ENCODE measurements at places on chromosomes 7 and 10. TPM values are rescaled to one million over a fixed set of nuclear protein-coding genes. Genes with fewer than 3 reads are reported as not detected.

DNAJC12 gene
- total RNA-seq: not detected

GRCh38 chr7:78254726-78255055 lies 456.1 kb downstream of the PHTF2 start:
- DNase-seq: no peak
- H3K4me3 ChIP-seq: no peak overlapping the region
- H3K27ac ChIP-seq: no peak overlapping the region
- H3K36me3 ChIP-seq: no peaks in the 10 kb centered on the region
- H3K27me3 ChIP-seq: no peaks in the 10 kb centered on the region

DNA sequence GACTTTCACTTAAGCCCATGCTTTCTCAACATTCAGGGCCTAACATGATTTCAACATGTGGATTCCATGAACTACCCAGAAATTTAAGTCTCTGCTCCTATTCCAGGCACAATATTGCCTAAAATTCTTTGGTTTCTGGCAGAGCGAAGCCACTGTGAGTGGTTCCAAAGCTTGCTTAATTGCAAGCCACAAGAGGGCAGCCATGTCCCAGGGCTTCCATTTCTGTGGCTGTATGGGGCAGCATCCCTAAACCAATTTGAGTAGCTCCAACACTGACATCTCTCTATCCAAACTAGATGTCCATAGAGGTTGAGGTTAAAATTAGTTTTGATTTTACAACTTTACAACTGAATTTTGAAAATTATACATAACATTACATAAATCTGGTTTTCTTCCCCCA lies 56.3 kb upstream of the MDFIC start:
- H3K4me1 ChIP-seq: no peaks in the 10 kb centered on the region
- peak; percentile 16 for DNase-seq
- no peak overlapping the region for H3K27ac ChIP-seq

BRAF gene
- 67.7 TPM for total RNA-seq

PODXL gene
- total RNA-seq: 0.88 TPM

PILRA gene
- total RNA-seq: 38.8 TPM

- DNase-seq: no peak
- H3K4me1 ChIP-seq: no peaks in the 10 kb centered on the region
- H3K36me3 ChIP-seq: peaks cover 4% of the 10 kb centered on the region
- H3K27me3 ChIP-seq: no peaks in the 10 kb centered on the region
- no peak overlapping the region for H3K4me3 ChIP-seq
These were observed 29.3 kb downstream of the DYNC2I1 start for GRCh38 chr7:158885624-158886023.

PHKG1 gene
- total RNA-seq: 5.6 TPM

DNA sequence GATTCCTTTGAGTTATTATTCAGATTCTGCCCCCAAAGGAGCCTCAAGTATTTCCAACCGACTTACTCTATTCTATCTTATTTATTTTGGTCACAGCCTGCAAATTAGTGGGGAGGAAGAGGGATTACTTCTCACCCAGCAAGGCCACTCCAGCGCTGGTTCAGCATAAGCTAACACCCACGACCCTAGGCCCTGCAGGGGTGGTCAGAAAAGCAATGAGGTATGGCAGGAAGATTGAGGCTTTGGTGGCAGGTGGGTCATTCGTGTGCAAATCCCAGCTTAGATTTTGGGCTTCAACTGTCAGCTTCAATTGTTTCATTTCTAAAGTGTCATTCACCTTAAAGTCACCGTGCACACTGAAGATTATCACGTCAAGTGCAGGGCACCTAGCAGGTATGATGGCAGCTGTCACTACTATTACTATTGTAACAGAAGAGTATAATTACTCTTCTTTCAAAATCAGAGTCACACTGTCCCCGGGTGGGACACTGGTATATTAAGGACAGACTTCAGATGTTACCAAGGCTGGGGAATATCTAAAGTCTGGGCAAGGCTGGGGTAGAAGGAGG lies 48.8 kb upstream of the OPTN start:
- H3K36me3 ChIP-seq: no peaks in the 10 kb centered on the region
- no peak overlapping the region for H3K27ac ChIP-seq
- no peak for DNase-seq
- H3K27me3 ChIP-seq: no peaks in the 10 kb centered on the region
- H3K4me1 ChIP-seq: peaks cover 15% of the 10 kb centered on the region
- no peak overlapping the region for H3K4me3 ChIP-seq

PAPSS2 gene
- total RNA-seq: 1.1 TPM

SLIT1 gene
- 1.1 TPM for total RNA-seq

CLIP2 gene
- 10.5 TPM for total RNA-seq

PTF1A gene
- total RNA-seq: not detected

DNA sequence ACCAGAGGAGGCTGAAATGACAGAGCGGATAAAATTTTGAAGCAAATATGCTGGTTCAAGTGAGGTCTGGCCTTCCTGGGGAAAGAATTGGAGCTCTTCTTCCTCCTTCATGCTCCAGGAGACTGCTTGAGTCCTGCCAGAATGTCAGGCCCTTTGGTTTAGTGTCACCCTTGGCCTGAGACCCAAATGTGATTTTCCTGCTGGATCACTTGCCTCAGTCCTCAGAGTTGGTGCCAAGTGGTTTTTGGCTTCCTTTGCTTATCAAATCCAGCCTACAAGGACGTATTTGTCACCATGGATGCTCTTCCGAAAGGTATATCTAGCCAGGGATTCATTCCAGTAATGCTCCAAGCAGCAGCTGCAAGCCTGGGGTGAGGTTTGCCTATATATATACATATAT lies 118.4 kb downstream of the PLPP4 start:
- no peak for DNase-seq
- no peak overlapping the region for H3K4me3 ChIP-seq
- no peaks in the 10 kb centered on the region for H3K27me3 ChIP-seq
- no peaks in the 10 kb centered on the region for H3K36me3 ChIP-seq

DNA sequence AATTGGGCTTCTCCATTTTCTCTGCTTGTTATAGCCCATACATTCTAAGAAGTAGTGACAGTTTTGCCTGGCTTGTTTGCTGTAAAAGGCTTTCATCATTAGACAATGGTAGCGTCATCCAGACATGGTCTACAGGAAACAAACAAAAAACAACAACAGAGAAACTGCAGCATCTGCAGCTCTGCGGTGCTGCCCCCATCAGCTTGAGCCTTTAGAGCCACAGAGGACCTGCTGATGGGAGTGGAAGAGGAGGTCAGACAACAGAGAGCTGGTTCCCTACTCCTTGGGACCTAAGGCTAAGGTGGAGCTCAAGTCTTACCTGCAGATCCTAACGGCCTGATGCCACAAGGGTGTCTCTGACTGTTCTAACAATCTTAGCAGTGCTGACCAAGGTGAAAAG lies 3.1 kb downstream of the INA start:
- no peaks in the 10 kb centered on the region for H3K36me3 ChIP-seq
- H3K4me1 ChIP-seq: peaks cover 7% of the 10 kb centered on the region
- no peak overlapping the region for H3K4me3 ChIP-seq
- no peak for DNase-seq
- no peak overlapping the region for H3K27ac ChIP-seq

DNA sequence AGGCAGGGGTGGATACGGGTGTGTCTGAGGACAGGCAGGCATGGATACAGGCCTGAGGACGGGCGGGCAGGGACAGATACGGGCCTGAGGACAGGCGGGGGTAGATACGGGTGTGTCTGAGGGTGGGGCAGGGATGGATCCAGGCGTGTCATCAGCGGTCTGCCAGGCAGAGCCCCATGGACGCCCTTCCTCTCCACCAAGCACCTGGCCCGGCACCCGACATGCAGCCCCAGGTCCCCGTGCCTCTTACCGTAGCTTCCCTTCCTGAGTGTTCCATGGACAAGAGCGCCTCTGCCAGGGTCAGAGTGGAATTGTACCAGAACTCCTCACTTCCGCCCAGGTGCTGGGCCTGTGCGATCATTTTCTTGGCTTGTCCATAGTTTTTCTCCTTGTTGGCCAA lies 74.6 kb upstream of the NKX6-2 start:
- DNase-seq: no peak
- no peaks in the 10 kb centered on the region for H3K27me3 ChIP-seq
- peaks cover 17% of the 10 kb centered on the region for H3K4me1 ChIP-seq
- H3K36me3 ChIP-seq: no peaks in the 10 kb centered on the region
- no peak overlapping the region for H3K4me3 ChIP-seq

DNA sequence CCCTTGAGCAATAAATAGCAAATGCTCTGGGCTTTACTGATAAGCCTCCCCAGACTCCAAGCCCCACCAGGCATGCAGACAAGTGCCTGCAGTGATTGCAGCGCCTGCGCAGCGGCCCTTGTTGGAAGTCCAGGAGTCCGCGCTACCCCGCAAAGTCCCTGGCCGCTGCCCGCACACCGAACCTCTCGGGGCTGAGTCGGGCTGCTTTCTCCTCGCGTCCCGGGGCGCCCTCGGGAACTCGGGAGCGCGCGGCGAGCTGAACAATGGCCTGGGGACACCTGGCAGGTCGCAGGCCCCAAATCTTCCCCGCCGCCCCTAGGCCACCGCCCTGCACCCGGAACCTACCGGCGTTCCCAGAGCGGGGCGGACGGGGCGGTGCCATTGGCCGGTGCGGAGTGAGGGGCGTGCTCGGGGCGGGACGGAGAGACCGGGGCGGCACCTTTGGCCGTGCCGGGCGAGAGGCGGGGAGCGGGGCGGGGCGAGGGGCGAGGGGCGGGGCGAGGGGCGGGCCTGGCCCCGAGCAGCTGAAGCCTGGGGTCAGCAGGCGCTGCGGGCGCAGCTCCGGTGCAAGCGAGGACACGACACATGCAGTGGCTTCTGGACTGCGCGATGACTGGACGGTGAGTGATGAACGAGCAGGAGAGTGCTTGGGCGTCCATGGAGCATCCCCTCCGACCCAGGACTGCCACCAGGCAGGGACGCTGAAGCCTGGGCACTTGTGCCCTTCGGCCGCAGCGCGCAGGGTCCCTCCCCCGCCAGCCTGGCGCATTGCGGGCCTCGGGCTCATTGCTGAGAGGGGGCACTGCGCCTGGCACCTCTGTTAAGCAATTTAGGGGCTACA lies at the start of gene RASSF4:
RASSF4 (plus strand) TSS at position 556 of the 841 bp plus-strand sequence. CDS start 10,401 bp downstream, outside the sequence.
- peak within 1 kb of the TSS; percentile 88 for H3K4me3 ChIP-seq
- peak; percentile 92 for DNase-seq
- peaks cover 54% of the 10 kb centered on the region for H3K4me1 ChIP-seq
- no peaks in the 10 kb centered on the region for H3K27me3 ChIP-seq

DNA sequence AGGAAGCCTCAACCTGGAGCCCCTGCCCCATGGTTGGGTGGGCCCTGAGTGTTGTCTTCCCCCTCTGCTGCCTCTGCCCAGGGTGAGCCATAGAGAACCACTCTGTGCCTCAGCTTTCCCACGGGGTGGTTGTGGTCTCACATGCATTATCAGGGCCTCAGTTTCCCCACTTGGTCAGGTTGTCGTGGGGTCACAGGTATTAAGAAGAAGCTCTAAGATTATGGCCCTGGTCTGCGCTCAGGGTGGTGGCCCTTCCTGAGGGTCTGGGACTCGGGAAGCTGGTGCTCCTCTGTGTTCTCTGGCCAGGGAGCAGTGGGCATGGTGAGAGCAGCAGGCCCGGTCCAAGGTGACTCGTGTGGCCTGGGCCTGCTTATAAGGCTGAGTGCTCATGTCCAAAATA lies 17.8 kb downstream of the LRRC27 start:
- H3K4me3 ChIP-seq: no peak overlapping the region
- H3K27me3 ChIP-seq: no peaks in the 10 kb centered on the region
- no peak for DNase-seq
- H3K36me3 ChIP-seq: peaks cover 4% of the 10 kb centered on the region
- no peaks in the 10 kb centered on the region for H3K4me1 ChIP-seq

DNA sequence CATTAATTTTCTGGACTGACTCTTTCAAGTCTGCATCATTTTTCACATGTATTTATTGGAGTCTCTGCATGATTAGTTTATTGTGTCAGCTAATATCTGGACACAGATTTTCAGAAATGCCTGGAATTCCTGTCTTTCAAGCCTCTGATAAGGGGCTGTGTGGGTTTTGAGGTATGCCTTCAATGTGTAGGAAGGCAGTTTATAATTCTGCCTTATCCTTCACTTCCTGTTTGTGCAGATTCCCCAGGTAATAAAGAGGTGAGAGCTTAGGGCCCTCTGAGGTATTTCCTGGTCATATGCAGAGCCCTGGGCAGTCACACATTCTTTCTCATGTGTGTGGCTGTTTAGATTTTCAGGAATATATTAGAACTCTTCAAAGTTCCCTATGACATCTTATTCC lies 79.4 kb upstream of the PRKCQ start:
- no peaks in the 10 kb centered on the region for H3K4me1 ChIP-seq
- no peaks in the 10 kb centered on the region for H3K27me3 ChIP-seq
- H3K27ac ChIP-seq: no peak overlapping the region
- H3K4me3 ChIP-seq: no peak overlapping the region
- no peak for DNase-seq

GRCh38 chr10:49388161-49388560 lies 7.7 kb downstream of the DRGX start:
- H3K27ac ChIP-seq: no peak overlapping the region
- H3K36me3 ChIP-seq: no peaks in the 10 kb centered on the region
- no peak for DNase-seq
- no peak overlapping the region for H3K4me3 ChIP-seq

DNA sequence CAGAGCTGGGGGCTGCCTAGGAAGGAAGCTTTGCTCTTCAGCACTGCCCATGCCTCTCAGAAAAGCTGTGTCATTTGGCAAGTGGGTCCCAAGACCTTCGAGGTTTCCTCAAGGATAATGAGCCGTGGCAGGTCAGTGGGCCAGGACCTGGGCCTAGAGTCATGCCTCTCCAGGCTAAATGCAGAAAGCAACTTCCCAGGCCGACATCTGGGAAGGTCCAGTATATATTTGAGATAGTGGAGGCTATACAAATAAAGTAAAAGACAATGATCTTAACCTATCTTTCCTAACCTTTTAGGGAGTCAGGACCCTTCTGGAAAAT lies 2.4 kb upstream of the HOXA10 start:
- H3K27ac ChIP-seq: no peak overlapping the region
- peaks cover 35% of the 10 kb centered on the region for H3K4me1 ChIP-seq
- peaks cover 65% of the 10 kb centered on the region for H3K27me3 ChIP-seq
- H3K4me3 ChIP-seq: no peak overlapping the region

TYSND1 gene
- 12.0 TPM for total RNA-seq

GPC2 gene
- 2.3 TPM for total RNA-seq

- H3K27ac ChIP-seq: no peak overlapping the region
- H3K27me3 ChIP-seq: peaks cover 3% of the 10 kb centered on the region
- H3K36me3 ChIP-seq: no peaks in the 10 kb centered on the region
- H3K4me1 ChIP-seq: no peaks in the 10 kb centered on the region
These were observed 56.9 kb downstream of the NEUROG3 start for GRCh38 chr10:69516316-69516715.

CCM2 gene
- total RNA-seq: 104 TPM

KLHDC10 gene
- 21.9 TPM for total RNA-seq

GRCh38 chr10:87945984-87946383 lies 82.6 kb downstream of the PTEN start:
- H3K4me1 ChIP-seq: no peaks in the 10 kb centered on the region
- H3K27ac ChIP-seq: no peak overlapping the region
- H3K4me3 ChIP-seq: no peak overlapping the region
- no peaks in the 10 kb centered on the region for H3K27me3 ChIP-seq

DNA sequence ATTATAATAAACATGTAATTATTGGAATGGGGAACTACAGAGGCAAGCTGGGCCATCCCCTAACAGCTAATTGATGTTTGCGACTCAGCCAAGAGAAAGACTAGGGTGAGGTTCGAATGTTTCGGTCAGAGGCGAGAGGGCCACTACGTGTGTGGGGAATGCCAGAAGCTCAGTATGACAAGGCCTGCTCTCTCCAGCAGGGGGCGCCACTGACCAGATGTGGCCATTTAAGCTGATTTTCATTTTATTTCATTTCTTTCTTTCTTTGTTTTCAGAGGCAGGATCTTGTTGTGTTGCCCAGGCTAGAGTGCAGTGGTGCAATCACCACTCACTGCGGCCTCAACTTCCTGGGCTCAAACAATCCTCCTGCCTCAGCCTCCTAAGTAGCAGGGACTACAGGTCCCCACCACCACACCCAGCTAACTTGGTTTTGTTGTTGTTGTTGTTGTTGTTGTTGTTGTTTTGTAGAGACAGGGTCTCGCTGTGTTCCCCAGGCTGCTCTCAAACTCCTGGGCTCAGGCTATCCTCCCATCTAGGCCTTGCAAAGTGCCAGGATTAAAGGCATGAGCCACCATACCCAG lies 38.1 kb downstream of the TMEM130 start:
- H3K27me3 ChIP-seq: no peaks in the 10 kb centered on the region
- no peaks in the 10 kb centered on the region for H3K36me3 ChIP-seq
- DNase-seq: peak; percentile 20
- no peaks in the 10 kb centered on the region for H3K4me1 ChIP-seq

Data from natural killer cell (primary cell).